Dermis blood vessel endothelial cell (primary cell): ENCODE measurements at places on chromosomes 4 and X. TPM values are rescaled to one million over a fixed set of nuclear protein-coding genes. Genes with fewer than 3 reads are reported as not detected.

KIF4A gene
- total RNA-seq = 7.7 and 29.6 TPM in 2 replicates

PPARGC1A gene
- 1.4 and 1.5 TPM in 2 replicates for total RNA-seq

PPP1R2C gene
- total RNA-seq = not detected in 2 replicates

HTN1 gene
- total RNA-seq = not detected in 2 replicates

CYTL1 gene
- total RNA-seq = 28.9 and 57.5 TPM in 2 replicates

ERAS gene
- not detected in 2 replicates for total RNA-seq

MSX1 gene
- total RNA-seq = 3.7 and 9.0 TPM in 2 replicates

TMSB15A gene
- total RNA-seq = 1.8 TPM in 1 of 2 replicates, not detected in the other

C4orf51 gene
- not detected in 2 replicates for total RNA-seq
